ENCODE measurements at places on chromosomes 2 and 18. TPM values are rescaled to one million over a fixed set of nuclear protein-coding genes. Genes with fewer than 3 reads are reported as not detected.

- no peak for DNase-seq
Measured at GRCh38 chr2:195343942-195344530, 313.0 kb upstream of the SLC39A10 start.

- no peak for DNase-seq
Measured at GRCh38 chr18:77733292-77733903, 483.8 kb downstream of the GALR1 start.

DNA sequence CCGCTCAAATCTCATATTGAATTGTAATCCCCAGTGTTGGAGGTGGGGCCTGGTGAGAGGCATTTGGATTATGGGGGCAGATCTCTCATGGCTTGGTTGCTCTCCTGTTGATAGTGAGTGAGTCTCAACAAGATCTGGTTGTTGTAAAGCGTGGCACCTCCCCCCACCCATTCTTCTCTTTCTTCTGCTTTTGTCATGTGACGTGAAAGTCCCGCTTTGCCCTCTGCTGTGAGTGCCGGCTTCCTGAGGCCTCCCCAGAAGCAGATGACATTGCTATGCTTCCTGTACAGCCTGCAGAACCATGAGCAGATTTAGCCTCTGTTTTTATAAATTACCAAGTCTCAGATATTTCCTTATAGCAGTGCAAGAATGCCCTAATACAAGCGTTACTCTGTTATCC, 673.8 kb downstream of the ADCYAP1 start:
- DNase-seq: no peak

- no peak for DNase-seq
Measured at GRCh38 chr18:69282371-69282770, 118.3 kb upstream of the DOK6 start.

DNA sequence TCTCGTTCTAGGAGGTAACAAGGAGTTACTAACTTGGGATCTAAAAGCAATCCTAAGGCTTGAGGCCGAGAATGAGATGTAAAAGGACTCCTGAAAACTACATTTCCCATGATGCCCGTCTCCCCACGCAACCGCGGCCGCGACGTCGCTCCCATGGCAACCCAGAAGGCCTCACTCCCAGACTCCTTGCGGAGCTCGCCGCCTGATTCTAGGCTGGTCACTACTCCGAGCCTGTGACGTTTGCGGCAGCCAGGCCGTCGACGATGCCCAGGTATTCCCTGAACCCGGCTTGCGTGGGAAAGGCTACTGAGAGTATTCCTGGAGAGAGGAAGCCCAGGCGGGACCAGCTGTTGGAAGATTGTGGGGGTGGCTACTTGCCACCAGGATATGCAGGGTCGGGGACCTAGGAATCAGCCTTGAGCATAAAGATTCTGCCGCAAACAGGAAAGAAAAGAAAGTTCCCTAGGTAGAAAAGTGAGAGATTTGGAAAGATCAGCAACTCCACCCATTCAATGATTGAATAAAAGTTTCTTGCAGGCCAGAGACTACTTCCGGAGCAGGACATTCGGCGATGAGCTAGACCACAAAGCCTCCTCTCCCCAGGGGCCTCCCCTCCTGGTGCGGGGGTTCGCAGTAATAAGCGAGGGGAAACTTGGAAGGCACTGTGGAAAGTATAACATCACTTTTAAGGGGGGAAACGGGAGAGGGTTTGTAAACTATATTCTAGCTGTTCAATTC, at the start of gene DYNC2LI1:
DYNC2LI1 (plus strand) TSS at position 164 of the 738 bp plus-strand sequence; CDS start at position 264, 100 bp downstream.
- DNase-seq: peak; percentile 60

DNA sequence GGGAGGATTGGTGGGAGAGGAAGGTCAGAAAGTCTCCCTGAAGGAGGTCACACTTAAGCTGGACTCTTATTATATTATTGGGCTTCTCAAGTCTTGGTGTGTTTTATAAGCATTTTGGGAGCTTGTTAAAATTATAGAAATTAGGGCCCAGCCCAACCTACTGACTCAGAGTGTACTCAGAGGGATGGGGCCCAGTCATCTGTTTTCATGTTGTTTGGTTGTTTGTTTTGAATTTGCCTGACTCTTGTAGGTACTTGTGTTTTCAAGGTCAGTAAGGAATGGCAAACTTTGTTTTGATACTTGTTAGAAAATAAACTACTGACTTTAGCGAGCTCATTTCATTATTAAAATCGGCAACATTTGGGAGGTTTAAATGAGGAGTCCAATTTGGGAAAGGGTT, 152.0 kb downstream of the INSIG2 start:
- DNase-seq: no peak

- no peak for DNase-seq
Measured at GRCh38 chr18:6297875-6298274, 116.8 kb downstream of the L3MBTL4 start.

GRCh38 chr2:3518496-3519254, 656 bp downstream of the ADI1 start:
- DNase-seq: peak; percentile 83

DNA sequence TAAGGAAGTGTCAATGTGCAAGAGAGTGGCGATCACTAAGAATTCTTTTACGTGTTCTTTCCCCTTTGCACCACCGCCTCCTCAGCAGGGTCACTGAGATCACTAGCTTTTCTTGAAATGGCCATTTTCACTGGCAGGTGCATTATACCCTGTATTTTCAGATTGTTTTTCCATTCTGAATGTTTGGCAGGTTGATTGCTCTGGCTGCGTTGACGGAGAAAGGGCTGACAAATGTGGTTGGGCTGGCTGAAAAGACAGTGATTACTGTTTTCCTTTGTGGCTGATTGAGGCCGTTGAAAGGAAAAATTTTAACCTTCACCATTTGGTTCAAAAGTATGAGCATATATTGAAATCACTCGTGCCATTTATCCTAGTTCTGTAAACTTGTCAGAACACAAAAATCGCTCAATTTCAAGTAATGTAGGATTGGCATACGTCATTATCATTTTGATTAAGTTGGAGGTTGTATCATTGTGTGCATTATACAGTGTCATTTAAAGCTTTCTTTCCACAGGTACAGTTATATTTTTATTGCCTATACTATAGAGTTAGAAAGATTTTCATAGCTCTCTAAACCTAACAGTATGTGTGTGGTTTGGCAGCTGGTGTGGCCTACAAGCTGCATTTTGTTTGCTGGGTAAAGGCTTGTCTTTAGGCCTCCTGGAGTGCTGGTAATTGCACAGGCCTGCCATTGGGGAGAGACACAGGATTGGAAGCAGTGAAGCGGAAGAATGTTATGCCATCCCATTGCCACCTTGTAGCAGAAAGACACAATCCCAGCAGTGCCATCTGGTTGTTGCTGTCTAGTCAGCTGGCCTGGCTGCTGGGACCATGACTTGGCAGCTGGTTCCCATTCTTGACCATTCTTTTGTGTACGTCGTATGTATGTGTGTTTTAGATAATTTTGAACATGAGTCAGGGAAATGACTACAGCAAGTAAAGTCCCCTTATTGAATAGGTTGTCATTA, 36.7 kb downstream of the DYNC1I2 start:
- DNase-seq: no peak

DNA sequence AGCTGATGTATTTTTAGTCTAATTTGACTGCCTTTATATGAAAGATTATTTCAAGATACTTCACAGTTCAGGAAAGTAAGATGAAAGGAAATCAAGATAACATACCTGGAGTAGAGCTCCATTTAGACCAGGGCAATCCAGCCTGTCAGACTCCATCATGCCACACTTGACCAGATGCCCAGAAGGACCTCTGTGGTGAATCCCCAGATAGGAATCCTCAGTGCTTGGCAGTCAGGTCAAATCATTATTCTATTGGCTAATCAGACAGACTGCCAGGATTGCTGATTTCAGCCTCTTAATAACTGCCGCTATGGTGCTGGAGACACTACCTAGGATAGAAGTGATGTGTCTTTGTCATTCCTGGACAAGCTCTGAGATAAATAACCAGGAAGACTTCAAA, 404.2 kb downstream of the STK39 start:
- no peak for DNase-seq

DNA sequence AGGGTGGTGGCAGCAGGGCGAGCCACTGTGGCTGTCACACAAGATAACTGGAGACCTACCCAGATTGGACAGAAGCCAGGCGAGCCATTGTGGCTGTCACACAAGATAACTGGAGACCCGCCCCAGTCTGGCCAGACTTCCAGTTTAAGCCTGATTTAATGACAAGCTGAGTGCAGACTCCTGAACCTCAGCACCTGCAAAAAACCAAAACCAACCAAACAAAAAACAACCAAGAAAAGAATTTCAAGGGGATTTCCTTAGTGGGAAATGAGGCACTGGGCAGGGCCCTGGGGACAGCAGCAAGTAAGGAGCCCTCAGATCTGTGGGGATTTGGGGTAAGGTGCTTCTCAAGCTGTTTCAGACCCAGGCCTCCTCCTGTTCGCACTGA, 95.2 kb upstream of the BOD1L2 start:
- DNase-seq: no peak

DNA sequence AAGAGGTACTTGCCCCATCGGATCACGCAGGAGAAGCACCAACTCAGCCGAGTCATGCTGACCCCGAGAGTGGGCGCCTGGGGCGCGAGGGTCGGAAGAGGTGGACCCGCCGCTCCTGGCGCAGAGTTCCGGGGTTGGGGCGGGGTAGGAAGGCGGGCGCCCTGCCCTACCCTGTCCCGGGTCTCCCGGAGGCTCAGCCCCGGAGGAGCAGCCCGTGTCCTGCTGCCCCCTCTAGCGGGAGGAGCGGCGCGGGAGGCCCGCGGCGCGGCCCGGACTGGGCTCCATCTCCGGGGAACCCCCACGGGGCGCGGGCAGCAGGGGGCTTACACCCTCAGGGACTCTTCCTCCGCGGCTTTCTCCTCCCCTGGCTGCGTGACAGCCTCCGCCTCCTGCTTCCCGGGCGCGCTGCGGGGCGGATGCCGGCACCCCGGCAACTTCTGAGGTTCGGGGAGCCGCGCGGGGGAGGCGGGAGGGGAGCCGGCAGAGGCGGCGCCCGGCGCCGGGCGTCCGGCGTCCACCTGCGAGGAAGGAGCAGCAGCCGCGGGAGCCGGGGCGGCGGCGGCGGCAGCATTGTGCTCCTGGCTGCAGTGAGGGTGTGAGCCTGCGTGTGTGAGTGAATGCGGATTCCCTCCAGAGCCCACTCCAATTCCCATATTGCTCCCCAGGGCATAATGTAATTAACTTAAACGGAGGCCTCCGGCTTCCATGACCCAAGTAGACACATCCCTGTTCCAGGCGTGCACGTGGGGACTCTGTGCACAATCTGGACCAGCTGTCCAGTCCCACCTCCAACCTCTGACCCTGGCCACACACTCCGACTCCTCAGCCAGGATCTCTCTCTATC, 7.6 kb upstream of the TNS1 start:
- no peak for DNase-seq

GRCh38 chr2:36951027-36951518, 15.3 kb downstream of the STRN start:
- no peak for DNase-seq

- DNase-seq: no peak
Measured at GRCh38 chr2:121472470-121472993, 58.1 kb upstream of the RNU4ATAC start.

- no peak for DNase-seq
Measured at GRCh38 chr2:99605036-99605435, 115.2 kb upstream of the REV1 start.

- DNase-seq: no peak
Measured at GRCh38 chr2:227823922-227824321, 10.3 kb downstream of the CCL20 start.

GRCh38 chr2:112031473-112032223, 23.4 kb upstream of the TMEM87B start:
- no peak for DNase-seq

DNA sequence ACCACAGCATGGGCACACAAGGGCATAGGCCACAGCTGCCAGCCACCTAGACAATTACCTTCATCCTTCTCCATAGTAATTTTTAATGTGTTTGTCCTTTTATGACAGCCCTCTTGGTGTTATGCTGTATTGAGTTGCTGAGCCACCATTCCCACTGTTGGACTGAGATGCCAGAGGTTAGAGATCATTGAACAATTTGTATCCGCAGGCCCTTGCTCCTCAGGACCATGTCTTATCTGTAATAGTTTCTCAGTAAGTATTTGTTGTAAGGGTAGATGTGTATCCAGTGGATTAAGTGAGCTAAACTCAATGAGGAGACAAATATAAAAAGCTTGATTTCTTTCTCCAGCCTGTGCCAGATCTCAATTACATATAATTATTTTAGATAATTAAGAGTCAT, 832.8 kb upstream of the ID2 start:
- no peak for DNase-seq

DNA sequence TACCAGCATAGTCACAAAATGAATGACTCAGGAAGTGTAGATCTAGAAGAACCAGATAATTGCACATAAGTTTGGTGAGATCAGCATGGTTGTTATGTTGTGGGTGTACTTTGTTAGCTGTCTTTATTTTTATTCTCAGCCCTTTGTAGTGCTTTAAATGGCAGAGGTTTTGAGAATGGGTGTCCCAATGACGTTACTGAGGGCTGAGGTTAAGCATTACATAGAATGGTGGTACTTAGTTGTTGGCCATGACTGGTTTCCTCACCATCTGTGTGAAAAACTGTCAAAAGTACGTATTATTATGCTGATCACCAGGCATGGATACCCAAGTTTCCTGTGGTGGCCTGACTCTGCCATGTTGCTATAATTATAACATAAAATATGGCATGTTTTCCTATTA, 165.8 kb downstream of the UBE2E3 start:
- no peak for DNase-seq

DNA sequence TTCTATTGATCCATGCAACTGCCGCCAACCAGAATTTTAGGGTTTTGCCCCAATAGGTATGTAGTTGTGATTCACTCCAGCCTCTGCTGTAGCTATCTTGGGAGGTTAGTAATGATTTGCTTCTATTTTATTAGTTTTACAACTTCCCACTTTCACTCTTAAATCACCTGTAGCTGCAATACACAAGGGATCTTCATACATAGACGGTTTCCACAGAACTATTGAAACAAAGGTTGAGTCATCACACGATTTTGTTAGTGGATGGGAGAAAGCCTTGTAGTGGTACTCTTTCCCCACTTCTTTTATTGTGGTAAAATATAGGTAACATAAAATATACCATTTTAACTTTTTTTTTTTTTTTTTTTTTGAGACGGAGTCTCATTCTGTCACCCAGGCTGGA, 104.2 kb upstream of the SPRED2 start:
- no peak for DNase-seq

DNA sequence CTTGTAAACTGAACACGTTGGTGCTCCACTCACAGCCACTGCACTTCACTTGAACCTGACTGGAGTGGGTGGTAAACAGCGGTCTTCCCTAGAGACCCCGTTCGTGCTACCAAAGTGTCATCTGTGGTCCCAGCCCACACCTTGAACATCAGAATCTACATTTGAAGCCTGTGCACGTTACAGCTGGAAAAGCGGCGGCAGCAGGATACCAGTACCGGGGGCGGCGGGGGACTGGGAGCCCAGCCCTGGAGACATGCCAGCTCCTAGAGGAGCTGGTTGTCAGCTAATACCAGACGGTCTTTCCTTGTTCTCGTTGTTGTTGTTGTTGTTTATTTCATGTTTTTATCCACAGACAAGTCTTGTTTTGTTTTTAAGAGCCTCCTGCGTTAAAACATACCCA, 156.7 kb downstream of the WDSUB1 start:
- DNase-seq: no peak

GRCh38 chr2:181790716-181791649, 100.5 kb upstream of the ITPRID2 start:
- DNase-seq: no peak

CFC1 gene
- not detected for total RNA-seq

MAP4K3 gene
- total RNA-seq: 71.1 TPM

G6PC2 gene
- not detected for total RNA-seq

MYO1B gene
- 41.8 TPM for total RNA-seq

ALK gene
- 0.12 TPM for total RNA-seq

LRP1B gene
- 10.1 TPM for total RNA-seq

FAM110C gene
- total RNA-seq: 9.5 TPM

NEU4 gene
- total RNA-seq: 0.79 TPM

GULP1 gene
- 31.5 TPM for total RNA-seq

ACOXL gene
- not detected for total RNA-seq

LRRTM1 gene
- total RNA-seq: not detected

C2orf80 gene
- not detected for total RNA-seq
